ENCODE measurements at places on chromosomes 7 and 10.

DNA sequence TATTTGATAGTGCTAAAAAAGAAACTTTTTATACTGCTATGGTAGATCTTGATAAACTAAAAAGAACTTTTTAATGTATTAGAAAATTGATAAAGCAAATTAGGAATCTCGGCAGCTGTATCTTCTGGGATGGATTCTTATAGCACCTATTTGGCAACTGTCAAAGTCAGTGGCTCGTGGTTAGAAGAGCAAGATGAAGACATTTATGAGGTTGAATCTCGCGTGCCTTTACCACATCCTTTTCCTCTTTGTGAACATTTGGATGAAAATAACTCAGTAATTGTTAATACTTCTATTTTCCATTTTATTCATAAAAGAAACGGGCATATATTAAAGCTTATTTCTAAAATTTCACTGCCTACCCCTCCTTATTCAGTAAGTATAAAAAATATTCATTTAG, 76.2 kb downstream of the CYP51A1 start:
- no peak for DNase-seq

DNA sequence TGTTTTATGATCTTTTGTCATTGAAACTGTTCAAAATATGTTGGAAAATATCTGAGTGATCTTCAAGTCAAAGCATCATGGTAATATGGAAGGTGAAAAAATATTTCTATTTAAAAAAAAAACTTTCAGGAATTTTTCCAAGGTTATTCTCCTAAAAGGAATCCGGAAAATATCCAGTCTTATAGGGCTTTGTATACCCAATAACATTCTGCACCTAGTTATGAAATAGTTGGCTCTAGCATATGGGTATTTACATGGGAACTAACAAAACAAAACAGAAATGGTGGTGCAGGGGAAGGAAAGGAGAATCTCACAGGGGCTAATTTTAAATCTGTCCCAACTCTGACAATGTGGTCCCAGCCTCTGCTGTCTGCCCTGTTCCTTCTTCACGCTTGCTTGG, 167.1 kb upstream of the RHEB start:
- DNase-seq = no peak

GRCh38 chr10:71383972-71384687, 12.6 kb upstream of the CDH23 start:
- peak; percentile 62 for DNase-seq

- no peak for DNase-seq
Measured at GRCh38 chr7:106255246-106255645, 29.5 kb downstream of the NAMPT start.

DNA sequence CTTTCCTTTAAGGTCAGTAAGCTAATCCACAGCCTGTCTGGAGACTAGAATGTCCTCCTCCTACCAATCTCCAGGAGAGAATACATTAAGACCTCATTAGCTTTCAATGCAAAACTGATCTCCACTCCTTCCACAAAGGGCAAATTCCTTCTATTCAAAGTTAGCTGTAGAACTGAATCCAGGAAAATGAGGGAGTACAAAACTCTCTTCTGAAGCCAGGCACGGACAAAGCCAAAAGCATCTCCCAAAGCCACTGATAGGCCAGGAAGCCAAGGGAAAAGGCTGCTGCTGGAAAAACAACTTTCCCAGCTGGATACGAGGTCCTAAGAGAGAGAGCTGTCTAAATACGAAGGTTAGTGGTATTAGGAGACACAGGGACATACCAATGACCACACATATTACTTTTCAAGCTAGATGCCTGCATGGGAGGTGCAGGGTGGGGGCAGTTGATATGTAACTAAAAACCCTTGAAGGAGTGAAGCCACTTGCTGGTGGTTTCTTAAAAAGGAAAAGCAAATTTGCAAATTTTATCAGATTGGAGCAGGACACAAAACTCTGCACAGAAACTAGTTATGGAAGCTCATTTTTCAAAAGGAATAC, 43.6 kb downstream of the MKX start:
- no peak for DNase-seq

- peak; percentile 88 for DNase-seq
Measured at GRCh38 chr7:105664816-105665525, 83.7 kb upstream of the EFCAB10 start.

DNA sequence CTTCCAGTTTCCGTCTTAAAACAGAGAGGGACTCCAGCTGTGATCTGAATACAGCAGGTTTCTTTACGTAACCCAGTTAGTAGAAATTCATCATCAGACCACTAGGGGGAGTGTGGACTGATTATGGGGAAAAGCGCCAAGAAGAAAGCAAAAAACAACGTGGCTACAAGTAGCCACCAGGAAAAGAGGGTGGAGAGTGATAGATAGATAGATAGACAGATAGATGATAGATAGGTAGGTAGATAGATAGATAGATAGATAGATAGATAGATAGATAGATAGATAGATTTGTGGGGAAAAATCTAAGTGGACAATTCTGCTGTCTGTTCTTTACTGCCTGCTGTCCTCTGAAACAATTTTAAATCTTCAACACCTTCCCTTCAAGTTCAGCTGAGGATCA, 12.7 kb upstream of the AKR1B10 start:
- DNase-seq = peak; percentile 83

DNA sequence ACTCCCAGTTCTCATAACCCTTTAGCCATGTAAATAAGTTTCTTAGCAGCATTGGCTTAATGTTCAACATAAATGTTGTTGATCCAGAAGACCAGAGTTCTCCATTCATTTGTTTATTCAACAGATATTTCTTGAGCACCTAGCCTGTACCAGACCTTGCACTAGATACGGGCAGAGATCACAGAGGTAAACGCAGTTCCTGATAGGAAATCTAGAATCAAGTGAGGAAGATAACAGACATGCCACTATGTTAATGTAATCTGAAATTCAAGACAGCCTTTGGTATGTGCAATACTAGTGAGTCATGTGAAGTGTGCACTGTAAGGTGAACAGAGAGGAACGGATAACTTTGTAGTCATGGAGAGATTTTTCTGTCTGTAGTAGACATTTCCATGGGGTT, 3.0 kb downstream of the BUB3 start:
- no peak for DNase-seq
